Cardiac fibroblast (primary cell): ENCODE measurements at places on chromosomes 2 and 18.

GRCh38 chr2:177124371-177124770, 88.2 kb upstream of the HNRNPA3 start:
- DNase-seq, result peak; percentile 8

DNA sequence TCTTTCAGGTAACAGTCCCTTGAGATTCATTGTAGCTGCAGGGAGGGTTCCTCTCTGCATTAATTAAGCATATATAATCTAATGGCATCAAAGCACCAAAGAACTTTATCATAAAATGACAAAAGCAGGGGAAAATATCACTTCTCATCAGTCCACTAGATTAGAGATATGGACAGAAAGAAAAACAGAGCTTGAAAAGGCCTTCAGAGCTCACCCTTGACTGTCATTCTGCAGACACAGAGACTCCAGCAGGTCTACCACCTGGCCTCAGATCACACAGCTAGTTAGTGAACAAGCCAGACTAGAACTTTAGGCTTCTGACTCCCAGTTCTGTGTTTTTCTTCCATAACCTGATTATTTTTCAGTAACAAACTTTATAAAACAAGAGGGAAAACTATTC, 88.5 kb downstream of the FIGN start:
- no peak for DNase-seq

GRCh38 chr18:44817831-44818473, 137.3 kb downstream of the SETBP1 start:
- DNase-seq, result no peak

DNA sequence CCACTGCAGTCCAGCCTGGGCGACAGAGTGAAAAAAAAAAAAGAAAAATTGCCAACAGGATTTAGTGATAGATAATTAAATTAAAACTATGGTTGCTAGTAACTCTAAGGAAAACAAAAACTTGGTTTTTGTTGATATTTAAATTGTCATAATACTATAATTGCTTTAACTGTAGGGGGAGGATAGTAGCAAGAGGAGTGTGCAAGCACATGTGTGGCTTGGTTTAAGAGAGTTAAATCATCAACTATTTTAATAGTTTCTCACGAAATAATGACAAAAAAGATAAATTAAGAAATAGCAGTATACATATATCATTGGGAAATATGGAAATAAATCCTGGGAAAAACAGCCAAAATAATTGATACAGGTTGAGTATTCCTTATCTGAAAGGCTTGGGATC, 27.4 kb upstream of the RAPGEF4 start:
- no peak for DNase-seq

- DNase-seq, result peak; percentile 41
These were observed 61.5 kb upstream of the DOCK10 start for GRCh38 chr2:225103737-225104141.

- DNase-seq, result no peak
These were observed 48.3 kb upstream of the LAMA1 start for GRCh38 chr18:7165846-7166393.

DNA sequence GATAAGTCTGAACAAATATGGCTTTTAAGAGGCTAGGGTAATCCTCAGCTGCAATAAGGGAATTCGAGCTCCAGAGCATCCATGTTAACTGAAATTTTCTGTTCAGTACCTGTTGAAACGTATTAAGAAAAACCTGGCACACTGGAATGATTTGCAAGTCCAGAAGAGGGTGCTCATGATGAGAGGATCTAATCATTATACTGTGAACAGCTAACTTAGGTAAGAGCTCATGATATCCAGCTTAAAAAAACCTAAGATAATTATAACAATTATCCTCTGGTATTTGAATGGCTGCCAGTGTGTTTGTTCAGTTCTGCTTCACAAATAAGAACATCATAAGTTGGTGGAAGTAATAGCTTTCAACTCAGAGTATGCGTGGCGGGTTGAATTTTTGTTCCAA, 1118.3 kb upstream of the DDX18 start:
- no peak for DNase-seq

GRCh38 chr2:72349016-72349415, 201.4 kb upstream of the CYP26B1 start:
- no peak for DNase-seq

DNA sequence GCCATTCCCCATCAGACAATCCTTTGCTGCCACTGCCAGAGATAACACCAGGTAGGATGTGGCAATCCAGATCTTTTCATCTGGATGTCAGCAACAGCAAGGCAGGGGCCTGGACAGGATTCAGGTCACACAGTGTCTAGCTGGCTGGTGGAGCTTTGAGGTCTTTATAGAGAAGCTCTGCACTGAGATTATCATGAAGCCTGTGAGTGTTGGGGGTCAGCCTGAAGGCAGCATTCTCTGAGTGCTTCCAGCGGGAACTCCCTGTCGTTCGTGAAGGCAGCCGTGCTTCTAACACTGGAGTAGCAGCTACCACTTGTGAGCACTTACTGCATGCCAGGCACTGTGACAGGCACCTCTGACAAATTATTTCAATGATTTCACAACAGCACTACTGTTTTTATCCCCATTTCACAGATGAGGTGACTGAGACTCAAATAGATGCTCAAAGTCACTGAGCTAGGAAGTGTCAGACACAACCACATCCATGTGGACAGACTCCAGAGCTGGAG, 85.7 kb downstream of the SEMA4F start:
- DNase-seq, result no peak

DNA sequence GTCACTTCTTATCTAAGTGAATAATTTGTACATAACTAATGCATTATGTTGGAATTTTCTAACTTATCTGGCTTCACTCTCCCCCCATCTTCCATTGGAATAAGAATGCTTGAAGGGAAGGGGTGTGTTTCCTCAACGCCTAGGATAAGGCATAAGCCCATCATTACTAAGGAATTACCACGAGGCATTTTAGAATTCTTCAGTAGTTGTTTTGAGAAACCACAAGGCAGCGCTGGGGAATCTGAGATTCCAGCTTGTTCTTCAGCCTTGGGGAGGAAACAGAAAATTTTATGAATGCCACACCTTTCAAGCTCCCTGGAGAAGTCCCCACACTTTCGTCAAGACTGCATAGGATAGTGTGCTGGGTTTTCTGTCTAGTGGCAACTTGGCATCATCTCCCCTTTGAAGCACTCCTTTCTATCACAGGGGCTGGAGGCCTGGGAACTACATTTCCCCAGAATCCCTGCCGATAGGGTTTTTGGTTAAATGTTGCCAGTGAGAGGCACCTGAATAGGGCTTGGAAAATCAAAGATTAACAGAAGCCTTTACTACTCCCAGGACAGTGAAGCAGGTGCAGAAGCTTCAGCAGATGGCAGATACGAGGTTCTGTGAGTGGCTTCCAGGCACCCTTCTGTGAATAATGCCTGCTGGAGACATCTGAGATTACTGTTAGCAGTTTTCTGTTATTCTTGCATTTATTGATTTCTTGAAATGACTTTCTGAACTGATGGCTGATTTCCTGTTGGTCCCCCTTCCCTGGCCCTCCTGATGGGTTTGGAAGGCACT, 192.7 kb upstream of the REV1 start:
- peak; percentile 19 for DNase-seq

- DNase-seq, result no peak
These were observed 27.6 kb upstream of the ADAM23 start for GRCh38 chr2:206415618-206416243.

DNA sequence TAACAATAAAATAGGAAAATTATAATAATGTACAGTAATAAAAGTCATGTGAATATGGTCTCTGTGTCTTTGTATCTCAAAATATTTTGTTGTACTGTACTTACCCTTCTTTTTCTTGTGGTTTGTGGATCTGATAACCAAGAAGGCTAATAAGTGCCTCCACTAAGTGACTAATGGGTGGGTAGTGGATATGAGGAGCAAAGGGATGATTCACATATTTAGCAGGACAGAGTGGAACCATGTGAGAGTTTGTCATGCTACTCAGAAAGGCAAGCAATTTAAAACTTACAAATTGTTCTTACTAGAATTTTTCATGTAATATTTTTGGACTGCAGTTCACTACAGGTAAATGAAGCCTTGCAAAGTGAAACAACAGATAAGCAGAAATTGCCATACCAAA, 1241.2 kb upstream of the CDH2 start:
- peak; percentile 87 for DNase-seq

DNA sequence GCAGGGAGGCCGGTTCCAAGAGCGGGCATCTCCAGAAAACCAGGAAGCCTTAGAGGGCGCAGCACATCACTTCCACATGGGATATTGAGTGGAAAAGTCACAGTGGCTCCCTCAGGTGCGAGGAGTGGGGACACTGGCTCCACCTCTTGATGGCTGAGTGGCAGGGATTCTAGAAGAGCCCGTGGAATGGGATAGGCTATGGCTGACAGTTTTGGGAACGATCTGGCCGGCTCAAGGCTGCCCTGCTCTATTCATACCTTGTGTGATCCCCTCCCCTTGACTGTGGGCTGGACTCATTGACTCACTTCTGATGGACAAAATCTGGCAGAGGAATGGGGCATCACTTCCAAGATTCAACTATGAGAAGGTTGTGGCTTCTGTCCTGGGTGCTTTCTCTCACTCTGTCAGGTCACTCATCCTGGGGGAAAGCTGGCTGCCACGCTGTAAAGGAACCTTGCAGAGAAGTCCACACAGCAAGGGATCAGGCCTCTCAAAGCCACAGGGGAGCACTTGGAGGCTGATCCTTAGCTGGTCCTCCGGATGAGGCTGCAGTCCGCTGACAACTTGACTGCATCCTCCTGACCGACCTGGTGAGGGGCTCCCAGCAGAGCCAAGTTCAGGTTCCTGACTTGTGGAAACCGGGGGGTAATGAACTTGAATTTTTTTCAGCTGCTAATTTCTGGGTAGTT, 46.7 kb upstream of the HS6ST1 start:
- DNase-seq, result no peak

GRCh38 chr2:158637357-158637756, 157.8 kb upstream of the DAPL1 start:
- no peak for DNase-seq

DNA sequence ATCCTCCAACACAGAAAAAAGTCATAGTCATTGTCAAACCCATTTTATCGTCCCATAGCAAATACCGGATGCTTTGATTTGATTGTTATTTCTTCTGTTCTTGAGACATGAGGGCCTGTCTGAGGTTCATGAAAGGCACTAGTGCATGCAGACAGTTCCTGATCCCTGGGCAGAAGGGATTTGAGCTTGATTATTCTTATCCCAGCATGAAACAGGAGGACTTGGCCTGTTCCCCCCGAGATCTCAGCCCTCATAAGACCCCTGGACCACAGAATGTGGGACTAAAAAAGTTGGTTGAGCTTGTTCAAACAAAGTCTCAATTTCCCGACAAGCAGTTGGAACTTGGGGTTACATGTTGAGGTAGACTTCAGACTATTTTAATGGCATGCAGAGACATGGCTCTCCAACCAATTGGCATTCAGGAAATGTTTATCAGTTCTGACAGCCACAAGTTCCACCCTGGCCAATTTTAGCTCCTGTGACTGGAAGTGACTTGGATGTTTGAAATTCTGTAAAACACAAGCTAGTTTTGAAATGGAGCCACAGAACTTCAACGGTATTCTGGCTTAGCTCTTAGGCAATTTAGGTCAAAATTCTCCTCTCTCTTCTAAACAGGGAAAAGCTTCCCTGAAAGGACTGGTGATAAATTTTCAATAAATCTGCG, 366.9 kb upstream of the SLC14A2 start:
- DNase-seq, result peak; percentile 92

GRCh38 chr2:168490015-168490874, 34.2 kb downstream of the CERS6 start:
- DNase-seq, result peak; percentile 90

DNA sequence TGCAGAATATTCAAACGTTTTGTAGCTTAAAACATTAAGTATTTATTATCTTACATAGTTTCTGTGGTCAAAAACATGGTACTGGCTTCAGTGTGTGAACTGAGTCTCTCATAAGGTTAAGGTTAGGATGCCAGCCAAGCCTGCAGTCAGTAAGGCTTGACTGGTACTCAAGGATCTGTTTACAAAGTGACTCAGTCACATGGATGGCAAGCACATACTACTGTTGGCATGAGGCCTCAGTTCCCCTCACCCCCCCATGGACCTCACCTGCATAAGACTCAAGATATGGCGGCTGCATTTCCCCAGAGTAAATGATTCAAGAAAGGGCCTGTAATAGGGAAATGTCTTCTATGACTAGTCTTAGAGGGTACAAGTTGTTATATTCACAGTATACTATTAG, 1167.5 kb downstream of the DPP10 start:
- DNase-seq, result no peak

DNA sequence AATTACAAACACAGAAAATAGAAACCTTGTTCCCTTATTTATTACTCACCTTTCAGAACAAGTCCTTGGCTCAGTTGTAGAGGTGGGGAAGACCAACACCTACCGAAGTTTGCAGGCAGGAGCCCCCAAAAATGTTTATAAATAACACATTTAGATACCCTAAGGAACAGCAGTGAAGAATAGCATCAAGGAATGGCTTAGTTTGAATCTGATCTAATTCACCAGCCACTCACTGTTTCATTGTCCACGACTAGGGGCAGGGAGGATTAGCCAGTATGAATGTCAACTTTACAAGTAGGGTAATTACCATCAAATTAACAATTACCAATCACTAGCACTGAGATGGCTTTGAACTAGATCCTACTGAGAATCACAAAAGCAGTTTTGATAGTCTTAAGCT, 65.4 kb downstream of the PRPF40A start:
- DNase-seq, result no peak

GRCh38 chr2:211598238-211598637, 940.4 kb downstream of the ERBB4 start:
- DNase-seq, result peak; percentile 9

DNA sequence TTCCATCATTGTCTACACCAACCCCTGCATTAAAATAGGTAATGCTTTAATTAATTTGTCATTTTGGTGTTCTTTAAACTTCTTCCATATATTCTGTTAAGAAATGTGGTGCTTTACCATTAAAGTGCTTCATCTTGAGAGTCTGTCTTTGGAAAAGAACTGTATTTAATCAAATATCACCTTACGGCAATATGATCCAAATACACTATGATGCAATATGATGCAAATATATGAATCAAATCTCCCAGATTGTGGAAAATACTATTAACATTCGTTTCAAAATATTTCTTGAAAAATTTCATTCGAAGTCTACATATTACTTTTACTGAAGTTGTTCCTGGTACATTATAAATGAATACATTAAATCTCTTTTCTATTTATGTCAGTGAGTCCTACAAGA, 23.0 kb downstream of the VPS4B start:
- no peak for DNase-seq

- no peak for DNase-seq
These were observed 402.5 kb upstream of the SPRED2 start for GRCh38 chr2:65834771-65835475.

DNA sequence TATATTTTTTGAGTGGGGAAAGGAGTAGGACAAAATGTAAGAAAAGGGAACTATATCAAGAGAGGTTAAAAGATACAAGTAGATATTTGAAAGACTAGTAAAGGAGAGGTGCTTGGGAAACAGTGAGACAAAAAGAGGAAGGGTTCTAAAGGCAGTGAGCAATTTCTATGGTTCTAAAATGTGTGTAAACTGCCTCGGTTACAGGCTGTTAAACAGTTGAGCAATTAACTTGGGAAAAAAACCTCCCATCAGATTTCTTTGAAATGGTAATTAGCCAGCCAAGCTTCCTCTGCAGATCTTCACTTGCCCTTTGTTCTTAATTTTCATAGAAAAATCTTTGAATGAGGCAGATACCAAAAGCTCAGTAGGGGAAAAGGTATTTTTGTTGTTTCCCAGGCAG, 238.7 kb upstream of the KCNH7 start:
- no peak for DNase-seq
